T-helper 17 cell (primary cell): ENCODE measurements at places on chromosomes 3 and 15.

- DNase-seq, result peak; percentile 67
Observed at GRCh38 chr3:16884084-16884747, 539 bp upstream of the PLCL2 start.

DNA sequence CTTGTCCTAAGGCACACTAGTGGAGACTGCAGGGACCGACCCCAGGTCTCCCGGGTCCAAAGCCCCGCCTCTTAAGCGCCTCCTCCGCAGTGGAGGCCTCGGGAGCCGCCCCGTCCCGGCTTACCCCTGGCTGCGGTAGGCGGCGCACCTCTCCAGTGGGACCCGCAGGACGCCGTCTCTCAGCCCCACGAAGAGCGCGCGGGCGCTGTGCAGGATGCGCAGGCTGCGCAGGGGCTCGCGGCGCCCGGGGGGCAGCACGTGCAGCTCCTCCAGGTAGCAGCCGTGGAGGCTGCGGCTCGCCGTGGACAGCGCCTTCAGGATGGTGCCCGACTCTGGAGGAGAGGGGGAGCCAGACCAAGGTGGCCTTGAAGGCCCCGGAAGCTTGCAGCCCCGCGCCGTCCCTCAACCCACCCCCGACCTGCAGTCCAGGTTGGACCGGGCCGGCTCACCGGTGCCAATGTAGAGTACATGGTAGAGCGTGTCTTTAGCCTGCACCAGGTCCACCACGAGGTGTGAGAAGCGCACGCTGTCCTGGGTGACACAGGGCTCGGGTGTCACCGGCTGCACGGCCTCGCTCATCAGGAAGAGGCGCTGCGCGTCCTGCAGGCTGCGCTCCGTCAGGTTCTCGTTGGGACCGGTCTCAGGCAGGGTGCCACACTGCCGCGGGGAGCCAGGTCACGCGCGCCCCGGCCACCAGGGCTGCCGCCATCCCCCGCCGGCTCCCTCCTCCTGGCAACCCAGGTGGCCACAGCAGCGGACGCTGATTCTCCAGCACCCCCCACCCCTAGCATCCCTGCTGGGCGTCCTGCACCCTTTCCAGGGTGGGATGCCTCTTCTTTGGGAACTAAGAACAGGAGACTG lies 105.5 kb downstream of the SEMA5B start:
- DNase-seq, result no peak

- DNase-seq, result no peak
Observed at GRCh38 chr3:160999274-160999673, 105.9 kb downstream of the B3GALNT1 start.

DNA sequence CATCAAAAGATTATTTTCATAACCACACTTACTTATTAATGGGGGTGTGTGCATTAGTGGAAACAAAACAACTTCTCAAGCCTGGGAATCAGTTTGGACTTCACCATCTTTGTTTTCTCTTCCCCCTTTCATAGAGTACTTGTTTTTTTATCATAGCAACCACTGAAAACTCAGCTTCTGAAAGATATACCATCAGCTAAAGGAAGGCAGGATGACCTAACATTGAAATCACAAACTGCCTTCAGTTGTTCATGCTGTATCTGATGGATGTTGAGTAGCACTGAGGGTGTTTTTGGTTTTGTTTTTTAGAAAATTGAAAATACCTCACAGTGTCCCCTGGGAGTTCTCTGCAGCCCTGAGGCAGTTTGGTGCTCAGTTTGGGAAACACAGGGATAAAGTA lies 46.5 kb downstream of the NEK10 start:
- no peak for DNase-seq

- no peak for DNase-seq
Observed at GRCh38 chr3:72756900-72757299, 91.3 kb downstream of the SHQ1 start.

DNA sequence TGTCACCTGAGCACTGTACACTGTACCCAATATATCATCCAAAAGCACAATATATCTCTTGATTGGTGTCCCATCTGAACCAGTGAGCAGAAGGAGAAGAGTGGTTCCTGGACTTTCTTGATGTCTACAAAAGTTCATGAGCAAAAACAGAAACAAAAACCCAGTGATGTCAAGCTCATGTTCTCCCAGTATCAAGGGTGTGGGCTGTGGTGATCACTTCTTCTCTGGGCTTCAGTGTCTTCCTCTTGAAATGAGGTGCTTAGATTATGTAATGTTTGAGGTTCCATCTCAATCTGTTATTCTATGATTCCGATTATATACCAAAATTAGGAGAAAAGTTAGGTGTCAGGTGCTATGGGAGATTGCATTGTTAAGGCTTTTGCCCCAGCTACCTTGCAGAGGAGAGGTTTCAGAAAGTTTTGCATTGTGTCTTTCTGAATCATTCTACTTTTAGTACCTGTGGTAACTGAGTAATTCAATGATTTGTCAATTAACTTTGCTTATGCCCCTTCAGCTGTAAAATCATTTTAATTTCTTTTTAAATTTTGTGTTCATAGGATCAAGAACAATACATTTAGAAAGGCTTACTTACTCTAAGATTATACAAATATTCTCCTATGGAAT lies 122.0 kb upstream of the EOMES start:
- DNase-seq, result no peak

GRCh38 chr15:47184003-47184907 lies 533.0 kb upstream of the SEMA6D start:
- DNase-seq, result no peak

- no peak for DNase-seq
Observed at GRCh38 chr3:188431553-188431952, 277.6 kb downstream of the LPP start.
